Testis (tissue), 5 donors: ENCODE measurements at places on chromosomes 2 and 18. TPM values are rescaled to one million over a fixed set of nuclear protein-coding genes. Genes with fewer than 3 reads are reported as not detected.

GRCh38 chr2:96953611-96953978, 32.8 kb downstream of the FAM178B start:
- peak; percentile 60 for DNase-seq

GRCh38 chr2:237324837-237325236, 89.1 kb downstream of the COL6A3 start:
- DNase-seq, result peak; percentile 49

The TXNDC2 gene
- total RNA-seq, result 15.3 TPM

The FAP gene
- total RNA-seq, result 1.2 TPM

DNA sequence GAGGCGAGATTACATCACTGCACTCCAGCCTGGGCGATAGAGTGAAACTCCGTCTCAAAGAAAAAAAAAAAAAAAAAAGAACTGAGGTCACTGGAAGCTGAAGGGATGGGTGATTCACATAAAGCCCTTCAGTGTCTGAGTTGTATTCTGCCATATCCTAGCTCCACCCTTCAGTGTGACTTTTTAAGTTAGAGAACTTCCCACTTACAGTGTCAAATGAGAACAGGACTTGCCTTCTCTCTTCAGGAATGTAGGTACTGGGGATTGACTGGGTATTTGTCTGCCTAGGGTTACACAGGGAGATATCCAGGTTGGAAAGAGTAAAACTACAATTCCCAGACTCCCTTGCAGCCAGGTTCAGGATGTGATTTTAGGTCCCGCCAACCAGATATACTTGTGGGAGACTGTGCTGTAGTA, 37.9 kb downstream of the EHD3 start:
- no peak for DNase-seq

The PSMD14 gene
- total RNA-seq, result 43.7 TPM

The RGPD3 gene
- 13.9 TPM for total RNA-seq

The CFC1 gene
- 2.0 TPM for total RNA-seq

The DHRS9 gene
- total RNA-seq, result 2.4 TPM

GRCh38 chr2:10686176-10686730, 3.5 kb downstream of the NOL10 start:
- DNase-seq, result no peak

The SKA1 gene
- total RNA-seq, result 6.6 TPM

The NETO1 gene
- 4.2 TPM for total RNA-seq

The SERPINB4 gene
- not detected for total RNA-seq

DNA sequence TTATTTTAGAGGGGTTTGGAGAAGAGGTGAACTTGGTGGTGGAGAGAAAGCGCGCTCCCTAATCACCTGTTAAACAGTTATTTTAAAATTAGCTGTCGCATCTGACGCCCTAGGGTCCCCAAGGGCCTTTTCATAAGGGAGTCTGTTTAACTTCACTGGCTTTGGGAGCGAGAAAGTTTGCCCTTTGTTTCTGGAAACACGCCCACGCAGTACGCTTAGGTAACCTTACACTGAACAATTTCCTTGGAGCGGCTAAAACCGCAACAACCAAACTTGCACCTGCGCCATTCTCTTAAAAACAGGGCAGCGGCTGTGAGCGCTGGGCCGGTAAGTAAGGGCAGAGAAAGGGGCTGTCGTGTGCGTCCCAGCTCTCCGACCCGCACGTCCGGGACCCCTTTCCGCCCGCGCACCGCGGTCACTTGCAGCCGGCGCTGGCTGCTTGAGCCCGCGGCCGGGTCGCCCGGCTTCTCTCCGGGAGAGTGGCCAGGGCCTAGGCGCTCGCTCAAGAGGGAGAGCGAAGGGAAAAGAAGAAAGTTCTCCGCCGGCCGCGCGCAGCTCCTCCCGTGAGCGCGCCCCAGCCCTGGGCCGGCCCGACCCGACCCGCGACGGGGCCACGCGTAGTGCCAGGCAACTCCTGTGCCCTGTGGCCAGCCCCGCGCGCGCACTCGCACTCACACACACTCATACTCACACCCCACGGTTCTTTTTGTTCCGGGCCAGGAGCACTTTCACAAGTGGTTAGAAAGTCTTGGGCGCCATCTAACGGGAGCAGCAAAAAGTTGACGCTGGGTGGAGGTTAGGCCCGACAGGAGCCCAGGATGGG, 19.2 kb downstream of the POU3F3 start:
- DNase-seq, result peak; percentile 73

The GLI2 gene
- 21.4 TPM for total RNA-seq

The DRC1 gene
- total RNA-seq, result 8.8 TPM

DNA sequence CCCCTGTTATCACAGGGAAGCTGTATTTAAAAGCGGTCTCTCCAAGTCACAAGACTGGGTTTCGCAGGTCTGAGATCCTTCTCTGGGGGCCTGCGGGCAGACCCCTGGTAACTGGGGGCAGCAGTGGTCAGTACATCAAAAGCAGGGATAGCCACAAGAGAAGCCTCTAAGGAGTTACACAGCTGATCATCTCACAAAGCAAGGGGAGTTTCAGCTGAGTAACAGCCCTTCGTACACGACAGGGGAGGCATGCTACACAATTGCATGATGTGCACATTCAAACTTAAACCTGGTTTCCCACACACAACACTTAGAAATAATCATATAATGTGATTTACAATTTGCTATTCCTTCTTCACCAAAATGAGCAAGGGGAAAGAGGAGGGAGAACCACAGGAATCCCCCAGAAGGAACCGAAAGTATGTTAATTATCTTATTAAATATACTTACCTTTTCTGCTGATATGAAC, 87.5 kb downstream of the TMEM131 start:
- DNase-seq, result no peak

The GPR45 gene
- total RNA-seq, result not detected

The PCARE gene
- 1.0 TPM for total RNA-seq

The MAPK4 gene
- total RNA-seq, result 18.1 TPM

The ACMSD gene
- not detected for total RNA-seq

- no peak for DNase-seq
Observed at GRCh38 chr2:66827851-66828250, 392.9 kb downstream of the MEIS1 start.

DNA sequence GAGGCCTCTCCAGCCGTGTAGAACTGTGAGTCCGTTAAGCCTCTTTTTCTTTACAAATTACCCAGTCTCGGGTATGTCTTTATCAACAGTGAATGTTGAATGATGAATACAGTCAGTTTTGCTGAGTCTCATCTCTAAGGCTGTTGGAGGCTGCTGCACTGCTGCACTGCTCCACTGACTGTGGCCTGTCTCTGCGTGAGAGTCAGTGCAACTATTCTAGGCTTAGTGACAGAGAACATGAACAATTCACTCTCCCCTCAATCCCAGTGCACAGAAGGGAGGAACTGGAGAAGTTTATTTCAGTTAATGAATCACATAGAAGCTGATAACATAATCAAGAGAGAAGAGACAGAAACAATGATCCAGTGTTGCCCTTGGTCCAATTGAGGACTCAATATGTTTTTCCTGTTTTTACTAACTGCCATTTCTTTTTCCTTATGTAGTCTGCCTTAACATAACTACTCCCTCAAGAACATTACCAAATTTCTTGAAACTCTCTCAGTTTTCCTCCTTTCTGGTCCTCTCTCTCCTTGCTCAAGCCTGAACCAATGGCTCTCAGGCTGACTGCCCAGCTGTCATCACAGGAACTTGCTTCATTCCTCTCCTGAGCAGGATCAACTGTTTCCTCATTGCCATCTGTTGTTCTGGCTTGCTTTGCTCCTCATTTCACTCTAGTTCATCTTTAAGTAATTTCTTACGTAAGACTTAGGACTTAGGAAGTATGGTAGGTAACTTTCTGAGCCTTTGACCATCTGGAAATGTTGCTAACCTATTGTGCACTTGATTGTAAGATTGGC, 483.2 kb downstream of the METTL4 start:
- no peak for DNase-seq

GRCh38 chr2:72678024-72678423, 147.8 kb downstream of the EXOC6B start:
- DNase-seq, result peak; percentile 25

DNA sequence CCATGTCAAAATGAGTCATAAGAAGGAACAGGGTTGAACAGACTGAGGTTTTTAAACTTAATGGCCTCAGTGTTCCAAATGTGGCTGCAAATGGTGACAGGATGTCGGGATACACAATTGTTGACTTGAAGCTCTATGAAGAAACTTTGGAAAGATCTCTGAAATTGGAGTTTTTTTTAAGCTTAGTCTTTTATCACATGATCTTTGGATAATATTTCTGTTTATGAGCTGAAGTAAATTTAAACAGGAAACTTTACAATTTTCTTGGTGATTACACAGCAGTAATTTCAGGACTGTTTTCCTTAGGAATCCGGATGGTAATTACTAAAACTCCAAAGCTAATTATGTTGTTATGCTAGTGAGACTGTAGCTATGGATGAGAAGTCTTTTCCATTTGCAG, 199.1 kb upstream of the NRXN1 start:
- no peak for DNase-seq

GRCh38 chr2:99651930-99652670, 162.3 kb upstream of the REV1 start:
- no peak for DNase-seq

- DNase-seq, result peak; percentile 85
Observed at GRCh38 chr18:61893971-61894750, 1.4 kb upstream of the RNF152 start.

DNA sequence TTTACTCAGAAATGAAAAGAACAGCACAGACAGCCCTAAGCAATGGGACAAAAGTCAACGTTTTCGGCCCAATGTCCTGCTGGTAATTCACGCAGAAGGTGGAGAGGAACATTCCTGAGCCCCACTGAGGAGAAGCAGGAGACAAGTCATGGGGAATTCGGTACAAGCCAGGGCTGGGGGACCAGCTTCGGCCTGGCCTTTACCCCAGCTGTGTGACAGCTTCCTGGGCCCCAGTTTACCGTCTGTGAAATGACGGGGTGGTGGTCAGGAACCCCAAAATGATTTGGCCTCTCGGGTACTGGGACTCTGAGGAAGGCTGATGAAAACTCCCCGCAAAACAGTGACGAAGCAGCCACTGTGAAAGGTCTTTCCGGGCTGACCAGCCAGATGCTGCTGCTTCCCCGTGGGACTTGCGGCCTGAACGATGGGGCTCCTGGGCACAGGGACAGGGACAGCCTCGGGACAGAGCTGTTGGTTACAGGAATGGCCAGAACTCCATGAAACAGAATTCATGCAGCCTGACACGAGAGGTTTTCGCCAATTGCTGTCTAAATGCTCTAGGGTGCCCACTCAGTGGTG, 21.6 kb downstream of the KIF1A start:
- no peak for DNase-seq

The ETAA1 gene
- total RNA-seq, result 18.7 TPM

The NCKAP5 gene
- total RNA-seq, result 6.3 TPM

The VIL1 gene
- 0.50 TPM for total RNA-seq

DNA sequence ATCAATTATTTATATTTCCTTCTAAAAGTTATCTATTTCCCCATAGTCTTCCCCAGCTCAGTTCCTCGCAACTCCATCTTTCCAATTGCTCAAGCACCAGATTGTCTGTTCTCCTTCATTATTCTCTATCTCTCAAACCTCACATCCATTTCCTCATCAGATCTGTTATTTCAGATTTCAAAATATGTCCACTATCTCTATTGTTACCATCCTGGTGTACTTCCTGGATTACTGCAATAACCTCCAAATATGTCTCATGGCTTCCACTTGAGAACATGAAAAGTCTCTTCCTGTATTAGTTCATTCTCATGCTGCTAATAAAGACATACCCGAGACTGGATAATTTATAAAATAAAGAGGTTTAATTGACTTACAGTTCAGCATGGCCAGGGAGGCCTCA, 641.7 kb upstream of the ZEB2 start:
- DNase-seq, result no peak

DNA sequence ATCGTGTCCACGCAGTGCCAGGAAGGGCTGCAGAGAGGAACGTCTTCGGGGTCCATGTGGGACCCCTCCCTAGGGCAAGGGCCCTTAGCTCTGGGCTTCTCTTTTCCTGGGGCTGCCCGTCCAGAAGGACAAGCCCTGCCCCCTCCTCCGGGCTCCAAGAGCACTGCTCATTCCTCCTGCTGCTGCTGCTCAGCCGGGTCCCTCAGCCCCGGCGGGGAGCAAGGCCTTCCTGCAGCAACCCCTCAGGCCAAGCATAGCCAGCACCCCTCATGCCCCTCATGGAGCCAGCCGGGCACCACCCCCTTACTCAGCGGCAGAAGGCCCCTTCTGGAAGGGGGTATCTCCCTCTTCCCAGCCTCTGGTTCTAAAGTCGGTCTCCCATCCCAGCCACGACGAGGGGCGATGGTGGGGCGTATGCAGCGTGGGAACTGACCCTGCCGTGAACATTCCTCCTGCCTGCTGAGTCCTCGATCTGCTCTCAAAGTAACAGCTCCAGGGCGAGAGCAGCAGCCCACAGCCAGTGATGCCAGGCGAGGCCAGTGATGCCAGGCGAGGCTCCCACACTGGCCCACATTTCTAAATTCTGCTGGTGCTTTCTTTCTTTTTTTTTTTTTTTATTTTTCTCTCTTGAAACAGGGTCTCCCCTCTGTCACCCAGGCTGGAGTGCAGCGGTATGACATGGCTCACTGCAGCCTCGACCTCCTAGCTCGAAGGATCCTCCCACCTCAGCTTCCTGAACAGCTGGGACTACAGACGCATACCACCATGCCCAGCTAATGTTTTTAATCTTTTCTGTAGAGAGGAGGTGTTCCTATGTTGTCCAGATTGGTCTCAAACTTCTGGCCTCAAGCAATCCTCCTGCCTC, 99.7 kb downstream of the HDAC4 start:
- peak; percentile 15 for DNase-seq

- no peak for DNase-seq
Observed at GRCh38 chr2:110121052-110121334, 5.4 kb upstream of the MALL start.

DNA sequence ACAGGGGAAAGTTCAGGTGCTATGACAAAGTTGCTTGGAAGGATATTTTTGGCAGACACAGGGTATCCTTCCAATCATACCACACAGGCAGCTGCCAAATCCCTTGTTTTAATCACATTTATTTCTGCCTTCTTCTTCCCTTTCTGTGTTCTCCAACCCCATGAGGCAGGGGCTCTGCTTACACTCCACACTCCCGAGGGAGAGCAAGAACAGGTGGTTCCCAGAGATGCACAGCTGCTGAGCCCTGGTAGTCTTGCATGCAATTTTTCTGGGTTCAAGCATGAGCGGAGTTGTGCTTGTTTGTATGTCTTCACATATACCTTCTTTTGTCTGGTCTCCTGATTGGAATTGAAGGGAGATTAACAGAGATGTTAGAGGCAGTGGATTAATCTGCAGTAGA, 251.7 kb upstream of the ST6GAL2 start:
- DNase-seq, result no peak

DNA sequence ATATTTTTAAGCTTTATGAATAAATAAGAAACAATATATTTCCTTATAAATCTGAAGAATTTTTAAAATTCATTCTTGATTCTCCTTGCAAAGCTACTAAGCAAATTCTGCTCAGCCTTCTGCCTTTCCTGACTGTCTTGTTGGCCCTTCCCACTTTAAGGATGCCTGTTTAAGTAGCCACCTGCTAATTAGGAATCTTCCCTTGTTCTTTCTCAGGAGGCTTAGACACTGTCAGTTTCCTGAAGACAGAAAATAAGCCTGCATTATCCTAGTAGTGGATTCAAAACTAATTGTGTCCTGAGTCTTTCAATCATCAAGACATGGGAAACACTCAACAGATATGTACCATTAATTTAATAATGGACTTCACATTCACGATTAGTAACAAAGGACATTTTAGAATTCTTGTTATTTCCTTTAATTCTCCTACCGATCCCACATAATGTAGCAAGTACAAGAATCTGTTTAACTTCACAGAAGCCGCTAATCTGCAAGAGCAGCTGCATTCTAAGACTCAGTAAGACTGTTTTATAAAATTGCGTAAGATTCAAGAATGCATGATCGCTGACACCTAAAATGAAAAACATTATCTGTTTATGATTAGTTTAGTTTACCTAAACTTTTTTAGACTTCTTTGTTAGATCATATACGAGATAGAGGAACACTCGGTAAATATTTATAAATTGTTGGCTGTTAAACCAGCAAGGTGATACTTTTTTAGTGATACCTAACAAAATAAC, 445.4 kb upstream of the DSEL start:
- DNase-seq, result no peak
